CMK (cell line): ENCODE measurements at places on chromosomes 16 and 17.

- DNase-seq = no peak
These were observed 9.7 kb downstream of the HNF1B start for GRCh38 chr17:37735165-37735564.

DNA sequence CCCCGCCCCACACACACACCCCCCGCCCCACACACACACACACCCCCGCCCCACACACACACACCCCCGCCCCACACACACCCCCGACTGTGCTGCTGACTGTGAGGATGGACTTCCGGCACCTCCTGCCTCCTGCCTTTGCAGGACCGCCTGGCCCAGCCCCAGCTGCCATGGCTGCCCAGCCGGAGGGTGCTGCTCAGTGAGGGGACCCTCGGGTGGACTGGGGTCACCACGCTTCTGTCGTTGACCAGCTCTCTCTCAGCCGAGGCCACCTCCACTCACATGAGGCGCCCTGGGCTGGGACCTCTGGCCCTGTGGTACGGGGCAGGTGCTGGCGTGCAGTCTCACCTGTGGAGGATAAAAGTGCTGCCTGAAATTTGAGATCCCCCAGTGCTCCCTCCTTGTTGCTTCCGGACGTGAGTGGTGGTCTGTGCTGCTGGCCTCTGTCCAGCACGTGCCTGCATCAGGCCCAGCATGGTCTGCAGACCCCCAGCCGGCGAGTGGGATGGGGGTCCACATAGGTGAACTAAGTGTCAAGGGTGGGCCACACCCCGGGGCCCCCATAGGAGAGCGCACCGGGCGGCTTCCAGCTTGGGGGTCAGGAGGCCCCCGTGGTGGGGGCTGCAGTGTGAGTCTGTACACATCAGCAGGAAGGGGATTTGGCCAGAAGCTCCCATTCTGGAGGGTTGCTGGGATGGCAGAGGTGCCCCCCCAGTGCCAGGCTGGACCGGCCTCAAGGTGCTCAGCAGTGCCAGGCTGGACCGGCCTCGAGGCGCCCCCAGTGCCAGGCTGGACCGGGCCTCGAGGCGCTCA, 11.2 kb downstream of the METRNL start:
- DNase-seq = no peak

DNA sequence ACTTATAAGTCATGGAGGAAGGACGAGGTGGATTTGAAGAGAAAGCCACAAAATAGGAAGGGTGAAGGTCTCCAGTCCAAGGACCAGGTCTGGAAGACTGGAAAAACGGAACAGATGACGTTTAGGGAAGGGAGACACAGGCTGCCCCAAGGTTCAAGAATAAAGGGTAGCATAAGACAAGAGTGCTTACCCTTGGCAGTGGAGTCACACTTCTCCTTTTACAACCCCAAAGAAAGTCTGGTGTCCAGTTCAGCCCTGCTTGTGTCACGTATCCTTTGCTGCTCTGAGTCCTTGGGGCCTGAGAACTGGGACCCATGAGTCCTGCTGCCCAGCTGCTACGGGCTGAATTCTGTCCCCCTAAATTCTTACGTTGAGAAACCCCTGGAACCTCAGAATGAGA, 13.0 kb upstream of the GGA2 start:
- no peak for DNase-seq

DNA sequence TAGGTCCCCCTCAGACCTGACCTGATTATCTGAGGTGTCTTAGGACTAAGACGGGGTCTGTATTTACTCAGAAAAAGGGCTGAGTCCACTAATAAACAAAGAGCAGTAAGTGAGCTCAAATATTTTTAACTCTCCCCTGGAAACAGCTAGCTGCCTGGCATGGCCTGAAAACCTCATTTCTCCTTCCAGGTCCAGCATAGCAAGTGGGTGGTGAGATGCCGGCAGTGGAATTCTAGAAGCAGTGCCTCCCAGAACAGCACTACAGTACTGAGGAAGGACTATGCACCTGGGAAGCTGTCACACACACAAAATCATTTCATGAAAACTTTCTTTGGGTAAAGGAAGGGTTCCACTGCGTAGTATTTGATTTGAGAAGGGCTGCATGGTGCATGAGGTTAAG, 29.5 kb upstream of the CFAP20 start:
- no peak for DNase-seq

DNA sequence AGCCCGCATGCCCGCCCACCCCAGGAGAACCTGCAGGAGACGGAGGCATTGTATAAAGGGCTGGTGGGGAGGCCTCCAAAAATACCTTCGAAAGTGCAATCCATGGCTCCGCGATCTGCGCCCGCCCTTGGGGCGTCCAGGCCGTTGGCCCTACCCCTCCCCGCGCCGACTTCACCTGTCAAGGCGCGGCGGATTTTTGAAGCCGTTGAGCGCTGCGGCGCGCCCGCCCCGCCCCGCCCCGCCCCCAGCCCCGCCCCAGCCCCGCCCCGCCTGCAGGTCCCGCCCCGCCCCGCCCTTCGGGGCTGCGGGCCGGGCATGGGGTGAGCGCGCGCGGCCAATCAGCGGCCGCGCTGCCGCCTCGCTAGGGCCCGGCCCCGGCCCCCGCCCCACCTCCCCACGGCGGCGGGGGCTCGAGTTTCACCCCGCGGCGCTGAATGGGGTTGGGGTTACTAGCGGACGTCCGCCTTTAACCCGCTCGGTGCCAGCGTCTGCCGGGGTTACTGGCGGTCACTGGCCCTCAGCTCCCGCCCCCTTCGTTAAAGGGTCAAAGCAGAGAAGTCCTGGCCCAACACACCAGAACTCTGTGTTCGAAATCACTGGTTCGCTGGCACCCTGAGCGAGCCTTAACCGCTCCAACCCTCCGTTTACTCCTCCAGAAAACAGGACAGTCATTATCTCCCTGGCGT, 13.2 kb downstream of the SREBF1 start:
- DNase-seq = no peak

- no peak for DNase-seq
These were observed 287.7 kb downstream of the FOXL1 start for GRCh38 chr16:86865851-86866662.

GRCh38 chr16:86198206-86199118, 299.5 kb downstream of the IRF8 start:
- no peak for DNase-seq

- DNase-seq = no peak
These were observed 65.1 kb downstream of the WSCD1 start for GRCh38 chr17:6135236-6135635.

DNA sequence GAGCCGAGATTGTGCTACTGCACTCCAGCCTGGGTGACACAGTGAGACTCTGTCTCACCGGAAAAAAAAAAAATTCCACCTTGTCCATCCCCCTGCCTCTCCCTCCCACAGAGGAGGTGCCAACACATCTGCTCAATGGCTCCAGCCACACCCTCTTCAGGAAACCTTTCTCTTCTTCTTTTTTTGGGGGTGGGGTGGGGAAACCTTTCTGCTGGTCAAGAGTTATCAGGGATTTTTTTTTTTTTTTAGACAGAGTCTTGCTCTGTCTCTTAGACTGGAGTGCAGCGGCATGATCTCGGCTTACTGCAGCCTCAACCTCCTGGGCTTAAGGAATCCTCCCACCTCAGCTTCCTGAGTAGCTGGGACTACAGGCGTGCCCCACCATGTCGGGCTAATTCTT, 18.7 kb downstream of the TNS4 start:
- DNase-seq = no peak

DNA sequence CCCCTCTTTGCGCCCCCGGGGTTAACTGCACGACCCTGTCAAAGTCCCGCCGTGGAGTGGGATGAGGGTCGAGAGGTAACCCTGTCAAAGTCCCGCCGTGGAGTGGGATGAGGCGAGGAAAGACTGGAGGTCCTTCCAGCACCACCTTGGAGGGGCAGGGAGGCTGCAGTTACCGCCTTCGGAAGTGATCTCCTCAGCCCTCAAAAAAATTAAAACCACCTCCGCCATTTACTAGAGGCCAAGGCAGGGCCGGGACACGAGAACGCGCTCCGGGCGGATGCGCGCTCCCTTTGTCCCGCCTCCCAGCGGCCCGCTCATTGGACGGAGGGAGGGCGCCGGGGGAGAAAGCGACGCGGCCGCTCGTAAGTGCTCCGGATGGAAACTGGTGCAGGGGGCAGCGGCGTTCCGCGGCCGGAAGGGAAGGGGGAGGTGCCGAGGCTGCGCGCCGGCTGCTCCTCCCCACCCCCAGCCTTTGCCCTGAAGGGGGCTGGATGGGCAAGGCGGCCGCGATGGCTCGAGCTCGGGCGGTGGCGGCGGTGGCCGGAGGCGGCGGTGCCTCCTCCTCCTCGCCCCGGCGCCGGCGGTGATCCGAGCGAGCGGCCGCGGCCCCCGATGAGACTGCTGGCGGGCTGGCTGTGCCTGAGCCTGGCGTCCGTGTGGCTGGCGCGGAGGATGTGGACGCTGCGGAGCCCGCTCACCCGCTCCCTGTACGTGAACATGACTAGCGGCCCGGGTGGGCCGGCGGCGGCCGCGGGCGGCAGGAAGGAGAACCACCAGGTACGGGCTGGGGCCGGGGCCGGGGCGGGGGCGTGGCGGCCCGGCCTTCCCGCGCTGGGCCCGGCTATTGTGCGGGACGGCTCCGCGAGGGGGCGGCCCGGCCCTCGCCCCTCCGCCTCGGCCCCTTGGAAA, at the start of gene METTL9:
TSS of gene METTL9 (plus strand) at position 456 of the 909 bp plus-strand sequence. CDS start at position 613, 157 bp downstream.
- DNase-seq = peak; percentile 84
